Stimulated activated CD4-positive, alpha-beta T cell treated with anti-CD3 and anti-CD28 coated beads, Interleukin-2, amount 100 ng/mL, for 24 hours (primary cell): ENCODE measurements at places on chromosomes 1 and 21.

DNA sequence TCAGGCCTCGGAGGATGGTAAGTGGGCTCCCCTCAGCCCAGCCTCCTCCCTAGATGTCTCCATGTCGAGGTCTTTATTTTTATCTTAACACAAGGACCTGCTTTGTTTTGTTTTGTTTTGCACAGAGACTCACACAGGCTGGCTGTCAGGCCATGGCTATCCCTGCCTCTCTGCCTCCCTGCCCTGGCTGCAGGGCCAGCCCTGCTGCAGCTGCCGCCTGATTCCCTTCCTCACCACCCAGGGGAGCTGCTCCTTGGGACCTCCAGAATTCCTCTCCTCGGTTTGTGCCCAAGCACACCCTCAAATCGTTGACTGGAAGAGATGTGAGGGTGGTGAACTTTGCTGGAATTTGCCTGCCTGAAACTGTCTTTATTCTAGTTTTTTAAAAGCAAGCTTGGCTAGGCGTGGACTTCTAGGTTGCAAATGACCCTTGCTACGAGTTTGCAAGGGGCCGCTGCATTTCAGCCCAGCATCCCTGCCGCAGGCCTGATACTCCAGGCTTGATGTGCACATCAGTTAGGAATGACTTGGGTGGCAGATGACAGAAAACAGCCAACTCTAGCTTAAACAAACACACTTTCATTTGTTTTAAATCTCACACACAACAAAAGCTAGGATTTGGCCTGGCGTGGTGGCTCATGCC lies 37.1 kb downstream of the WNT9A start:
- no peak for DNase-seq

- peak; percentile 14 for DNase-seq
These were observed at the start of gene TGFB2 for GRCh38 chr1:218344814-218345672. TGFB2 (plus strand) TSS chr1:218345336; CDS start chr1:218346702, 1,366 bp downstream.

DNA sequence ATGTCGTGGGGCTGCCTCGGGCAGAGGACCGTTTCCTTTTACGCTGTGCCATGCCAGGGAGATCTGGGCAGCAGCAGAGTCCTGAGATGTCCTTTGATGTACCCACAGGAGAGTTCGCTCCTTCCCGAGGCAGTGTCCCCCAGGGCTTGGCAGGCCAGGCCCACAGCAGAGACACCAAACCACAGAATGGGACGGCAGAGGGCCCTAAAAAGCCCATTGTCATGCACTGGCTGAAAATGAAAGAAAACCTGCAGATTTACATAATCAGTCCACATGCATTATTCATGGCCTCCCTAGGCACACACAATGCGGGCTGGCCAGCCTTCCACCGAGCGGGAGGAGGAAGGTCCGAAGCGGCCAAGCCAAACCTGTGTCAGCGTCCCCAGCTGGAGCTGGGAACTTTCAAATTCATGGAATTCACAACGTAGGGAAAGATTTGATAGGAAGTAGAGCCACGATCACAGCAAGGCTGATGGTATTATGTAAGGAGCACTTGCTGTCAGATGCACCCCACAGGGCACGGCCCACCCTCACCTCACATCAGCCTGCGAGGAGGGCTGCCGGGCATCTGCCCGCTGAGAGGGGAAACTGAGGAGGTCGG lies 25.3 kb upstream of the EFHD2 start:
- no peak for DNase-seq

DNA sequence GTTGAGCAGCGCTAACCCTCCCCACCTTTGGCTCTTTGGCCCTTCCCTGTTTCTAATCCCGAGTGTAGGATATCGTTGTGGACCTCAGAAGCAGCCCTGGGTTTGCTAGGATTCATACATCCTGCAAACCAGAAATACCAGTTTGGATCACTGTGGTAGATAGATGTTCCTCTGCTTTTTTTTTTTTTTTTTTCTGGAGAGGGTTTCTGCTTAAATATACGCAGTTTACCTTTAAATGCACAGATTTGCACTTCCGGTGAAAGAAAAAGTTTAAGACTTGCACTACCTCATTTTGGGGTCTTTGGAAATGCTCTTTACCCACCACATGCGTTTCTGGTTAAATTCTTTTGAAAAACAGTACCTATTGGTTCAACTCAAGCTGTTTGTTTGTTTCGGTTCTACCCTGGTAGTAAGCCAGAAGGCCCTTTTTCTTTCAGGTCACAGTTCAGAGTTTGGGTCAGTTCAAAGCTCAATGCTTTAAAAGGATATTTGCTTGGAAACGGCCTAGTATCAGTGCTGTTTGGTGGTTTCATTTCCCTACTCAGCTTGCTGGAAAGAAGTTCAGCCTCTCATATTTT lies 908 bp downstream of the DDI2 start:
- no peak for DNase-seq

GRCh38 chr1:55690366-55690765 lies 475.2 kb upstream of the USP24 start:
- no peak for DNase-seq

- DNase-seq, result no peak
These were observed 65.7 kb downstream of the SDC3 start for GRCh38 chr1:30842697-30843354.

DNA sequence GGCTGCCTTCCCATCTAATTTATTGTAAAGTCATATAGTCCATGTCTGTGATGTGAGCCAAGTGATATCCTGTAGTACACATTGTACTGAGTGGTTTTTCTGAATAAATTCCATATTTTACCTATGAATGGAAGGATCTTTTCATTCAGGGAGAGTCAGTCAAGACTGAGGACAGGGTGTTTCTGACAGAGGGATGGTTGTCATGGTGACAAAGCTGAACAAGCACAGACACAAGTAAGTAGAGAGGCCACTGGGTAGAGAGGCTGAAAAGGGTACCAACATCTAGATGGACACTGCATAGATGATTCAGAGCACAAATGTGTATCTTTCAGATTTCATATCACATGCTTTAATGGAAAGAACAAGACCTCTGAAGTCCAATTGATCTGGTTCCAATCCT lies 22.6 kb upstream of the IL20 start:
- DNase-seq, result no peak

- DNase-seq, result no peak
These were observed 80.0 kb downstream of the DYRK1A start for GRCh38 chr21:37446552-37446951.

DNA sequence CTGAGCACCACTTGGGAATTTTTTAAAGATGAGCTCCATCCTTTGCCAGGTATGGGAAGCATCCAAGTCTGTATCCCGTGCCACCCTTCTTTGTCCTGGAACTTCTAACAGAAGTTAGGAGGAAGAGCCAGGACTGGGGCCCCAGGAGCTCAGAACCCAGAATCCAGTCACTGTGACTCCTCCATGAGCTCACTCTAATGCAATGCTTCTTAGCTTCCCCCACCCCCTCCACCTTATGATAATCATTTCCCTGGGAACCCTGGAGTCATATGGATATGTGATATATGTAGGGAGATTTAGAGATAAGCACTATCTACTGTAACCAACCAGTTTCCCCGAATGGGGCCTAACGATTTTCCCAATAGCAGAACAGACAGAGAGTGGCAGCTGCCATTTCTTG lies 758 bp upstream of the SPRR5 start:
- no peak for DNase-seq

DNA sequence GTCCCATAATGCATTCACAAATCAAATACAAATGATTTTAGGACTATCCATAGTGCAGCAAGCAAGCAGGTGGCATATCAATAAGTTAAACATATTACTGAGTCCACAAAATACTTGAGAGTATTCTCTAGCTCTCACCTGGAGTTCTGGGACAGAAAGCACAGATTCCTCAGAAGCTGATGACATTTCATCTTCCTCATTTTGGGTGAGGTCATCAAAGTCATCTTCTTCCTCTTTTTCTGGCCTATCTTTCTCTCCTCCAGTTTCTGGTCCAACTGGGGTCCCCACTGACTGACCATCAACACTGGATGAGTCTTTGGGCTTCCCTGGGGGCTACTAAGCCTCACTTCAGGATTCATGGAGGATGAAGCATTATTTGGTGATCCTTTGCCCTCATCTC lies 38.9 kb downstream of the YY1AP1 start:
- no peak for DNase-seq

DNA sequence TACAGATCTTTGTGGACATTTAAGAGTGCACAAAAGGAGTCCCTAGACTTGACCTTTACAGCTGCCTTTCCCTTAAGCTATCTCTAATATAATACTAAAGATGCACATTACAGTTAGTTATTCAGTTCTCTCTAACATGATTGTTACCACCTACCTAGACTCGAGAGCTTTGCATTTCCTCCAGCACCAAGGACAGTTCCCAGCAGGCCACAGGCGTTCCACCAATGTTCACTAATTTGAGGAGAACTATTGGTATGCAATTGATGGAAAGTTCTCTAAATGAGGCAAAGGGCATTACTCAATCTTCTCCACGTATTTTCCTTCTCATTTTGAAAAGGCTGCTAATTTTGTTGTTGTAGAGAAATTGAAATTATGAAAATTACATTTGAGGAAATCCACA lies 5.4 kb upstream of the NTNG1 start:
- peak; percentile 21 for DNase-seq

DNA sequence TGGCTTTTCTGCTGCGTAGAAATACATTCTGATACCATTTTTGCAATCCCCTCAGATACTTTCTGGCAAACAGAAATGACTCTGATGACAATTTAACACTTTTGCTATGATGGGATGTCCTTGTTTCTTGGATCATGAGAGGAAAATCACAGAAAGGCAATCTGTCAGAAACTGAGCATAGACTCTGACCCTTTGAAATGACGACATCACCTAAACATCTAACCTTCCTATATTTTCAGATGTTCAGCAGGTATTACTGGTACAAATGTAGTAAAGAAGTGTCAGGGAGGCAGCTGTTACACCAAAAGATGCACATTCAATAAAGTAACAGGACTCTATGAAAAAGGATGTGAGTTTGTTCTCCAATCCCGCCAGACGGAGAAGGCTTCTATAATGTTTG lies 13.2 kb downstream of the CLCA1 start:
- DNase-seq, result no peak

GRCh38 chr1:49765034-49765433 lies 258.7 kb downstream of the AGBL4 start:
- DNase-seq, result no peak

DNA sequence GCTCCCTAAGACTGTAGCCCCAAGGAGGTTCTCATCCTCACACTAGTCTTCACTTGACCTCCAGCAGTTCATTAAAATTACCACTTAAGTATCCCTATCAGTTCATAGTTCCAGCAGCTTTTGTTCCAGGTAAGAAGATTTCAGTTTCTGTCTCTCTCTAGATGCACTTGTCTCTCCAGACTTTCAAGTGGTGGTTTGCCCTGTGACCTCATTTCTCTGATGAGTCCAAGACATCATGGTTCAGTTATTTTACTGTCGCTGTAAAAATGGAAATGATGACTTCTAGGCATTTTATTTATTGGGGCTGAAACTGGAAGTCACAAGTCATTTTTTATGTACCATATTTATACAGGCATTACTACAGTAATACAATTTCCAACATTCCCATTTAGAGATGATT lies 17.9 kb upstream of the RGS18 start:
- no peak for DNase-seq

DNA sequence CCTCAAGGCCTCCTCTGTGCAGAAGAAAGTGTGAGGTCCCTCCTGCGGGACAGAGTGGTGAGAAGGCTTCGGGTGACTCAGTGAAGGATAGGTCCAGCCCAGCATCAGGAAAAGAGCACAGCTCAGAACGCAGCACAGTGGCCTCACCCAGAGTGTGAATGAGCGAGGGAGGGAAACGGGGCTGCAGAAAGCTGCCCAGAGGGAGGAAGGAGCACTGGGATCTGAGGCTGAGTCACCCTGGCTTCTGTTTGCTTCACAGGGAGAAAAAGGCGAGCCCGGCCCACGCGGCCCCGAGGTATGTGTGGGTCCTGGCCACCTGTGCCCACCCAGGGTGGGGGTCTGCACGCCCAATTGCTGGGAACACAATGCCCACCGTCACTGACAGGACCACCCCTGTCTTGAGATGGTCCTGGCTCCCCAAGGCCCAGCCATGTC lies 24.3 kb downstream of the COL6A2 start:
- no peak for DNase-seq

GRCh38 chr1:71835442-71835813 lies 446.9 kb downstream of the NEGR1 start:
- DNase-seq, result no peak

DNA sequence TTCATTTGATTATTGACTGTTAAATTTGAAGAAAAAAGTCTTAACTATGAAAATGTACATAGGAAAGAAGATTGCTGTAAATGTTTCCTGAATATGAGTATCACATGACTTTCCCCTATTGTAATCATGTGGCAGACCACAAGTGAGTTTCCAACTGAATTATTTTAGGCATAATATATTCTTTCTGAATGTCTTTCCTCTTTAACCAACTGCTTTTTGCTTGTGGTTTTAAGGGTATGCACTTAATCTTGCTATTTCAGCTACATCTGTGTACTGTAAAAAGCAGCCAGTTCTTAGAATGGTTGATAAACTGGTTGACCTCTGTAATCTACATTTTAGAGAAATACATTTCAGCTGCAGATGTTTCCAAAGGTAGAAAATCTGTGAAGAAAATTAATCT lies 400.7 kb downstream of the NEGR1 start:
- DNase-seq, result no peak

DNA sequence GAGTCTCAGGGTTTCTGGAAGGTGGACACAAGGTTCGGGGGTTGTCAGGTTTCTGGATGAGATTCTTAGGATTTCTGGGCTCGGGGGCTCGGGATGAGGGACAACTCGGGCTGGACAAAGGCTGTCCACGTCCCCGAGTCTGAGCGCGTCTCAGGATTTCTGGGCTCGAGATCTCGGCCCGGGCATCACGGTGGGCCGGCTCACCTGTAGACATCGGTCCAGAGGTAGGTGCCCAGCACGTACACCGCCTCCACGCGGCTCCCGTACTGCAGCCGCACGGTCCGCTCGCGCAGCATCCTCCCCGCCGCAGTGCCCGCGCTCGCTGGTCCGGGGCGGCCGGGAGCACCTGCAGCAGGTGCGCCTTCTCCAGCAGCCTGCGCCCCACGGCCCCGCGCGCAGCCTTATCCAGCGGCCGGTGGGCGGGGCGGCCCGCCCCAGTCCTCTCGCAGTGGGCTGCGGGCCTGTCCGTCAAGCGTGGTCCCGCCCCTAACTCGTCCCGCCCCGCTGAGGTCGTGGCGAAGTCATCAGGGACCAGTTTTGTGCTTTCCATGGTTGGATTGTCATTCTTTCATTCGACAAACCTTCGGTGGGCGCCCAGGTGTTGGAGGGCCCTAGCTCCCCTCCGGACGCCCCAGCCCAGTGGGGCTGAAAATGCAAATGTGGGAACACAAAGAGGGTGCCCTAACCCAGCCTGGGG lies at the start of gene PADI2:
PADI2 (minus strand) TSS at position 376 of the 697 bp plus-strand sequence; CDS start at position 296, 80 bp downstream.
- peak; percentile 78 for DNase-seq

- DNase-seq, result no peak
These were observed 35.4 kb upstream of the FGGY start for GRCh38 chr1:59261537-59261936.

GRCh38 chr1:169595764-169596711 lies 9.8 kb upstream of the F5 start:
- DNase-seq, result no peak

- DNase-seq, result no peak
These were observed 69.1 kb downstream of the BCAR3 start for GRCh38 chr1:93612510-93612909.

DNA sequence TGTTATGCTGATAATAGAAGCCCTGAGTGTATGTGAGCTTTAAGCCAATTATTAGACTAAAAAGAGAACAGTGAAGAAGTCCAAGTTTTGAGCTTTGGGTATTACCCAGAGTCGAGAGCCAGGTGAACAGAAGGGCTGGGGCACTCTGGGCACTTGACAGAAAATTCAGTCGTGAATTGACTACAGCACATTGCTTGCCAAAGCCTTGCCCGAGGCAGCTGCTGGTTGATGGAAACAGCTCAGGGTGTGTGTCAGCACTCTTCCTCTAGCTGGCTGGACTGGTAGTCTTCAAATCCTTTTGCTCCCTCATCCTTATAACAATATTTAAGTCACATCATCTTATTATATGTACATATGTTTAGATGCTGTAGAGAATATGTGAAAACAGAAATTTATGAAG lies 21.3 kb downstream of the PDE4B start:
- no peak for DNase-seq
